ENCODE measurements at places on chromosomes 3 and 15.

GRCh38 chr3:38397320-38397719 is 50.7 kb downstream of the XYLB start:
- no peak for DNase-seq

- no peak for DNase-seq
Observed at GRCh38 chr3:146218880-146219866, 31.7 kb downstream of the PLSCR4 start.

GRCh38 chr15:50302581-50302980 is 37.1 kb upstream of the HDC start:
- no peak for DNase-seq

DNA sequence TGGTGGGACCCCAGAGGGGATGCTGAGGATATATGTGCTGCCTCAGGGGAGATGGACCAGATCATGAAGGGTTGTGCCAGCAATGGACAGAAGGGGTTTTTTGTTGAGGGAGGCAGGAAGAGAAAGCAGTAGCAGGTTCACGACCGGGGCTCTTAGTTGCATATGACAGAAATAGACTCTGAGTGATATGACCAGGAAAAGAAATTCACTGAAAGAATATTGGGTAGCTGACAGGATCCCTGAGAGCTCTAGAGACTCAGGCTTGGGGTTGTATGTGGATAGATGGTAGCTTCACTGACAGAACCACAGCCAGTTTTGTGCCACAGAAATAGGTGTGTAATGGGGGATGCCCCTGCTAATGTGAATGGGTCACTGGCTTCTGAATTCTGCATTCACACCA is 241.6 kb downstream of the ZNF621 start:
- no peak for DNase-seq

GRCh38 chr15:70541511-70541910 is 221.8 kb downstream of the UACA start:
- DNase-seq: peak; percentile 22

All from activated CD8-positive, alpha-beta memory T cell treated with anti-CD3 and anti-CD28 coated beads, Interleukin-2, amount 50 U/mL, for 48 hours (primary cell).